ENCODE measurements at places on chromosomes 1 and 21.

GRCh38 chr1:57620605-57621004, 196.7 kb upstream of the DAB1 start:
- DNase-seq = no peak

- no peak for DNase-seq
Measured at GRCh38 chr1:180071759-180072158, 82.9 kb upstream of the QSOX1 start.

DNA sequence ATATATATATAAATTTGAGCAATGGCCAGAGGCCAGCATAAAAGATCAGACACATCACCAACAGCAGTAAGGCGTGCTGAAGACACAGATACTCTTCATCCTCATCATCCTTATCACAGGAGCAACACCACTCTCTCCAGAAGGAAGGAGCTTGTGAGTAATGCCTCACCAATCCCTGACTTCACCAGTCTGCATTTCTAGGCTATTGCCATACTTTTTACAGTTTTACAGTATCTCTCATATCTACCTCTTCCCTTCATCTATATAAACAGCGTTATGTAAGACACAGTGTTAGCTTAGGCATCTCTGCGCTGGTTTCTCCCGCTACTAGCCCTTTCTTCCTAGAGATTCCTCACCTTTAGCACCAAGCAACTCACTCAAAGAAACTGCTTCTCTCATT, 2.4 kb upstream of the ABL2 start:
- no peak for DNase-seq

DNA sequence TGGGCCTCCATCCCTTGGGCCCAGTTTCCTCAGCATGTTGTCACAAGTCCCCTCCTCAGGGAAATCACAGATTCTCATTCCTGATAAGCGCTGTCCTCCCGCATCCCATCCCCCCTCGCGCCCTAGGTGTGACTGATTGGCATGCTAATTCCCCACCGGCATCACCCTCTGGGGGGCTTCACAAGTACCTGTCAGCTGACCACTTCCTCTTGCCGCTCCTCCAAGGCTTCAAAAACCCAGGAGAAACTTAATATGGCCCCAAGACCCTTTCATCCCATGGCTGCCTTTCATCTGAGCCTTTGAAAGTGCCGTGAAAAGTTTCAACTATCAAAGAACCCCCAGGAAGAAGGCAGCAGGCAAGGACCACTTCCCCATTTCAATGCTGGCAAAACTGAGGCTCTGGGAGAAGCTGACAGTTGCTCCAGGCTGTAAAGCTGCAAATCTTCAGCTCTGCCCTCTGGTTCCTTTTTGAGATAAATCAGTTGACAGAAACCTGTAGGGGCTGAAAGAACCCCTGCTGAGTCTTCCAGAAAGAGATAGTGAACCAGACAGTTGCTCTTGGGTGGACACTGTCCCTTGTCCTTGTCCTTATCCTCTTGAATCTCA, 12.8 kb upstream of the MIXL1 start:
- no peak for DNase-seq

- no peak for DNase-seq
Measured at GRCh38 chr1:115192200-115192767, 103.0 kb upstream of the TSPAN2 start.

- DNase-seq = no peak
Measured at GRCh38 chr21:39108291-39109162, 74.7 kb downstream of the PSMG1 start.

DNA sequence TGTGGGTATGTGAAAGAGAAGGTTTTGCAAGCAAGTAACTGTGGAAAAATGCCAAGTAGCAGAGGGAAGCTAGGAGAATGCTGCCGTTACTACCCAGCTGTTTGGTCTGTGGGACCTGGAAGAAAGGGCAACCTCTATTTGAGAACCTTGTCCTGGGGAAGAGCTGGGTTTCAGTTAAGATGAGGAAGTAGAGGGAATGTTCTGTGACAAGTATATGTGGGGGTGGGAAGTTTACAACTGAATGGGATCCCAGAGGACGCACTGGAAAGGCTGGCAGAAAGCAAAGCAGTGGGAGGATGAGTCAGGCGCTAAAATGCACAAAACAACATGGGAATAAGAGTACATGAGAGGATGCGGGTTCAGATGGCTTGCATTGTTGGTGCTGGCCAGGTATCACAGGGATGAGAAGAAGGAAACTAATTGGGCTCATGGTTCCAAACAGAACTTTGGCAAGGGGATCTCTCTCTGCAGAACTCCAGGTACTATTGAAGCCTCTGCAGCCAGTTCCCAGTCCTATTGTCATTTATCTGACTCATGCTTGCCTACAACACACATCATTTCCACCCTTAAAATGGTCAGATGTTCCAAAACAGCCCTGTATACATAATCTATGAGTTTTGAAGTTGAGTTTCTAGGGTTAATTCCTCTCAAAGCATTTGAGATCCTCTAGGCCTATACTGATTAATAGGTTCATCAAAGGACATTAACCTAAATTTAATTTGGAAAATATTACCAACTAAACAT, 88.5 kb upstream of the VAV3 start:
- DNase-seq = no peak

DNA sequence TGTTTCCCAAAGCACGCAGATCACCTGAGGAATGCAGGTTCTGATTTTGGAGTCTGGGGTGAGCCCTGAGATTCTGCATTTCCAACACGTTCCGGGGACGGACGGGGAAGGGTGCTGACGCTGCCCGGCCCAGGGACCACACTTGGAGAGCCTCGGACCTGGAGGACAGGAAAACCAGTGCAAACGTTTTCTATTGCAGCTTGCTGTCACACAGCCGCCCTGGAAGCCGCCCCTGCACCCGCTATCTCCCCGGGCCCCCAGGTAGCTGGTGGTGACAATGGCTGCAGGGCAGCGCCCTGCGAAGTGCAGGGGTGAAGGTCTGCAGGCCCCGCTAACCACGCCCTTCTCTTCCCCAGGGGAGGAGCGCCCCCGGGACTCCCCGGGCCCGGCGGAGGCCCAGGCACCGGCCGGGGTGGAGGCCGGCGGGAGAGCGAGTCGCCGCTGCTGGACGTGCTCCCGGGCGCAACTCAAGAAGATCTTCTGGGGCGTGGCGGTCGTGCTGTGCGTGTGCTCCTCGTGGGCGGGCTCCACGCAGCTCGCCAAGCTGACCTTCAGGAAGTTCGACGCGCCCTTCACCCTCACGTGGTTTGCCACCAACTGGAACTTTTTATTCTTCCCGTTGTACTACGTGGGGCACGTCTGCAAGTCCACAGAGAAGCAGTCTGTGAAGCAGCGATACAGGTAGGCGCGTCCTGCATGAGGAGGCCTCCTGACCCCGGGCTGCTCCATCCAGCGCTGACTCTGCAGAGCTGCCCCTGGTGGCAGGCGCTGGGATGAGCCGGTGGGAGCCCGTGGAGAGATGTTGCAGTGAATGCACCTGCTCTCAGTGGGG, 142.0 kb upstream of the COA6 start:
- peak; percentile 91 for DNase-seq

DNA sequence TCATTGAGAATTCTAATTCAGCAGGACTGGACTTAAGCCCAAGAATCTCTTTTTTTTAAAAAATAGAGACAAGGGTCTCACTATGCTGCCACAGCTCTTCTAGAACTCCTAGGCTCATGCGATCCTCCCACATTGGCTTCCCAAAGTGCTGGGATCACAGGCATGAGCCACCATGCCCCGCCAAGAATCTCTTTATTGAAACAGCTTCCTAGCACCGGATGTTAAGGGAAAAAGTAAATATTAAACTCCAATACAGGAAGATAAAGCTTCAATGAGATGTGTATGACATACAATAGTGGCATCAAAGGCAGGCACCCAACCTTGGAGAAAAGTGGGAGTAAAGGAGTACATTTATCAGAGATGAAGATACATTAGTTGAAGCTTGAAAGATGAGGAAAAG, 25.5 kb downstream of the PUM1 start:
- no peak for DNase-seq

DNA sequence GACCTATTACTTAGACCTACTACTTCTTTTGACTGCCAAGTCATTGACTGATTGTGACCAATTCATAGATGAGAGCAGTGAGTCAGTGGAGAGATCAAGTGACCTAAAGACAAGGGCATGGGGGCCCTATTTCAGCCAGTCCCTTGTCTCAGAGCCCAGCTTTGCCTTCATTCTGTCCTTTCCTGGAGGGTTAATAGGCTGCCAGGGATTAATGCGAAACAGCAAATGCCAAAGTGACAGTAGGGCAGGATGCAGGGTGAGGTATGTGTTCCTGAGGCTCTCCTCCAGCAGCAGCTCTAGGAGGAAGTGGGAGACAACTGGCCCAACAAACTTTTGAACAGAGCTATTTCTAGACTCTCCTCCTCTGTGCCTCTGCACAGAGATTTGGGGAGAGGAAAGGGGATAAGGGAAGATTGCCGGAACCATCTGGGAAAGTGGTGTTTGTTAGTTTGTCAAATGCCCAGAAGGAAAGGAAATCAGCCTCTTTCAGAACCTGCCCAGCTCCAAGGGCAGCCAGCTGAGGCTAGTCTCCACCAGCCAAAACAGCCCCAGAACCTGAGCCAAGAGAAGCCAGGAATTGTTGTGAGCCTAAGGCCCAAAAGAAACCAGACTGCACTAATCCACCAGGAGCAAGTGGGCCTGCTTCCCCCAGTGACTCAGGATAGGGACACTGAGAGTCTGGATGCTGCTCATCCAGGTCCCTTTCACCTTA, 4.9 kb upstream of the S100A3 start:
- DNase-seq = no peak

DNA sequence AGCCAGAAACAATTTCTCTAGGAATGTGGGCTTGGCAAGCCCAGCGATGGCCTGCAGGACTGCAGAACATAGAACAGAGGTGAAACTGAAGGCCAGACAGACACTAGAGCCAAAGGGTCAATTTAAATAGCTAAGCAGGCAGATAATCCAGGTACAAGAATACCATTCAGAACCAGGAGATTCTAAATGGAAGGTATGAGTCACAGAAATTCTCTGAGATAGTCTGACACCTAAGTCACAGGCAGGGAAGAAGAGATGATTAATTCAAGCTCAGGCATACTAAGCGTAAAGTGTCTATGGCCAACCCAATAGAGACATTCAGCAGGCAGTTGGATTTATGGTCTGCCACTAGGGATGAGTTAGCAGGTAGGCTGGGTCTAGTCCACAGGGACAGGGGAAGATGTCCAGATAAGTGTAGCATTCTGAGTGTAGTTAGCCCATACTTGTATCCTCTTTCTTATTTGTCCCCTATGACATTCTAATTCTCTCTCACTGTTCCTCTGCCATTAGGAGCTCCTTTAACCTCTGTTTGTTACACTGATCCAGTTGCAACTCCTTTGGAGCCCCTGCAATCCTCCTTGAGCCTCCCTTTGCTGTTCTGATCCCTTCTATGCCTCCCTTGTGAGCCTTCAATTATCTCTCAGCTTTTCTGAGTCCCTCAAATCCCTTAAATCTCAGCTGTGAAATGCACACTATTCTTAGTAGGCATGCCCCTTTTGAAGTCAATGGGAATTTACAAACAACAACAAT, 383.8 kb downstream of the LMO4 start:
- no peak for DNase-seq

- DNase-seq = no peak
Measured at GRCh38 chr1:66239834-66240233, 294.1 kb upstream of the SGIP1 start.

- DNase-seq = no peak
Measured at GRCh38 chr1:29805896-29806160, 569.5 kb downstream of the PTPRU start.

- DNase-seq = no peak
Measured at GRCh38 chr1:8905582-8906191, 27.2 kb upstream of the ENO1 start.

DNA sequence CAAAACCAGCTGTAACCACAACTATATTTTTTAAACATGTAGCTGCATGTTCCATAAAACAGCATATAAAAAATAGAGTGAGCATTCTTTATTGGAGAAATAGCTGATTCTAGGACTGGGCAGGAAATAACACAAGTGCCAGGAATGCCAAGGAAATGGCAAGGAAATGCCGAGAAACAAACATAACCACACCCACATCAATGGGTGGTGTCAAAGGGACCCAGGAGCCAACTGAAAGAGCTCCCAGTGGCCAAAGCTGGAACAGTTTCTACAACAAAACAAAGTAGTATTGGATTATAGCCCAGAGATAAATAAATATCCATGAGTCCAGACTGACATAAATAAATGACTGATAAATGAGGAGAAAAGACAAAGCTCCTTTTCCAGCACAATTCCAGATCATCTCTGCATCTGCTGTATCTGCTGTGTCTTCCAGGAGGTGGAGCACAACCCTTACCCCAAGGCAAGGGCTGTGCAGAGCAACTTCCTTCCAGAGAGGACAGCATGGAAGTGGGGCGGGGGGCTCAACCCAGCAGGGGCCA, 28.1 kb downstream of the ADARB1 start:
- DNase-seq = no peak

DNA sequence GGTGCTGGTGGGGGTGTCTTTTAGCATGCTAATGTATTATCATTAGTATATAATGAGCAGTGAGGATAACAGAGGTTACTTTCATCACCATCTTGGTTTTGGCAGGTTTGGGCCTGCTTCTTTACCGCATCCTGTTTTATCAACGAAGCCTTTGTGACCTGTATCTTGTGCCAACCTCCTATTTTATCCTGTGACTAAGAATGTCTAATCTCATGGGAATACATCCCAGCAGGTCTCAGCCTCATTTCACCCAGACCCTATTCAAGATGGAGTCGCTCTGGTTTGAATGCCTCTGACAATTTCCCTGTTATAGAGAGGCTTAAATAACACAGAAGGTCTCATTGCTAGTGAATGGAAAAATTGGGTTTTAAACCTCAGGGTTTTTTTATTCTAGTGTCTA, 300.8 kb upstream of the PROX1 start:
- DNase-seq = no peak

GRCh38 chr1:16019644-16020277, 1.9 kb upstream of the HSPB7 start:
- DNase-seq = no peak

GRCh38 chr1:89815611-89816010, 5.2 kb upstream of the LRRC8D start:
- DNase-seq = no peak

DNA sequence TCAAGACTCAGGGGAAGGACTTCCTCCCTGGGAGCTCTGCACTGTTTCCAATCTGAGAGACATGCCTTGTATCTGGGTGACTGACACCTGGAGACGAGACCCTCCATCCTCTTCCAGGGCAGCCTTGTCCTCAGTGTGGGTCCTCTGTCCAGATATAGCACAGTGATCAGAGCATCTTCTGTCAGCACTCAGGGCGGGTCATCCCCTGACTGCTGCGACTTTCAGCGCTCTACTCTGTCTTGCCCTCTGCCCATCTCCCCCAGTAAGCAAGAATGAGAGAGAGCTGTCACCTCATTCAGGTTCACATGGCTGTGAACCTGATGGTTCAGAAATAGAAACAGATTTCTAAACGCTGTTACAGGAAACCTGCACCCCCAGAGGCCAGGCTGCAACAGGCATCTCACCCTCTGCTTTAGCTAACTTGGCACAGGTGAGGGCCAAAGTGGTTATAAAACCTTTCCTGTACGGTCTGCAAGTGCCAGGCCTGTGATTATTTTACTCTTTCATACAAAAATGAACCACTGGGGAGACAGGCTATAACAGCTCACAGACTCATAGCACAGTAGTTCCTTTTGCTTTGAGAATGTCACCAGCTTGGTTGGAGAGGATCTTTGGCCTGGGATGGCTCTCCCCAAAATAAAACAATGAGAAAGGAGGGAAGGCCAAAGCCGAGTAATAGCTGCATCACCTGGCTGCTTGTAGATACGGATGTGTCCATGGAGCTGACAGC, 11.4 kb upstream of the TENT5C start:
- no peak for DNase-seq
